ENCODE measurements at places on chromosomes 6 and 20.

- DNase-seq = no peak
Measured at GRCh38 chr6:56758120-56758519, 115.4 kb upstream of the DST start.

- peak; percentile 38 for DNase-seq
Measured at GRCh38 chr6:111087871-111088667, 766 bp downstream of the SLC16A10 start.

DNA sequence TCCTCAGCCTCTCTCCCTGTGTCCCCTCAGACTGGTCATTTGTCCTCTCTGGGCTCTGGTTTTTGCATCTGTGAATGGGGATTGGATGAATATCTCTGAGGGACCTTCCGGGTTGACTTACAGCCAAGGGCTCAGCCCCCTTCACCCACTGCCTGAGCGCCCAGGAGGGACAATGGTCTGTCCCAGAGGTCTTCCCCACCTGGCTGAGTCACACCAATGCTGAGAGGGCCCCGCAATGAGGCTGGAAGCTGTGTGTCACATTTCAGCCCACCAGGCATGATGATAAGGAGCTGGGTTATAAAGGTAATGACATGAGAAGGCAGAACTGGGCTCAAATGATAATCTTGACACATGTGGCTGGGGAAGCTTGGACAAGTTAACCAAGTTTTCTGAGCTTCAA lies 70.5 kb downstream of the TOX2 start:
- DNase-seq = no peak

- no peak for DNase-seq
Measured at GRCh38 chr6:94559829-94560537, 1017.4 kb upstream of the MANEA start.

GRCh38 chr6:135105710-135106109 lies 51.1 kb upstream of the HBS1L start:
- DNase-seq = no peak

GRCh38 chr6:129920103-129920798 lies 59.1 kb upstream of the TMEM244 start:
- DNase-seq = no peak

Data from bone marrow (tissue), 2 donors.